Stimulated activated CD4-positive, alpha-beta T cell treated with anti-CD3 and anti-CD28 coated beads, Interleukin-15, amount 100 ng/mL, for 1 hour (primary cell): ENCODE measurements at places on chromosomes 5 and 9.

DNA sequence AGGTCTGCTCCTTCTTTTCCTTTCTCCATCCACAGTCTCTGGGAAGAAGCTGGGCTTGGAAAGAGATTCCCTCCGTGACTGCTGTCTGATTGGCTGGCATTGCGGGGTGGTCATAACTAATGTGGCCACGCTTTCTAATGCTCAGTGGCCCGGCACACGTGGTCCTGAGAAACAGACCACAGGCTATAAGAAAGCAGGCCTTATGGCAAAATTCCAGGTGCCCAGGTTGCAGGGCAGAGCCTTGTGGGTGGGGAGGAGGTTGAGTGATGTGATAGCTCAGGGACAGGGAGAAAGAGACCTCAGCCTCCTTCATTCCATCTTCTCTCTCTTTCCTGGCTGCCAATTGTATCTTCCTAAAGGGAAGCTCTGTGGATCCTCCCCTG lies 5.4 kb upstream of the SH3PXD2B start:
- no peak for DNase-seq

- DNase-seq, result no peak
Observed at GRCh38 chr9:85204176-85204575, 534.6 kb downstream of the NTRK2 start.

- DNase-seq, result no peak
Observed at GRCh38 chr9:116152941-116153764, 438 bp upstream of the PAPPA start.

- no peak for DNase-seq
Observed at GRCh38 chr5:82815871-82816270, 261.3 kb downstream of the TMEM167A start.

GRCh38 chr5:150082889-150083288 lies 3.5 kb downstream of the CSF1R start:
- no peak for DNase-seq

DNA sequence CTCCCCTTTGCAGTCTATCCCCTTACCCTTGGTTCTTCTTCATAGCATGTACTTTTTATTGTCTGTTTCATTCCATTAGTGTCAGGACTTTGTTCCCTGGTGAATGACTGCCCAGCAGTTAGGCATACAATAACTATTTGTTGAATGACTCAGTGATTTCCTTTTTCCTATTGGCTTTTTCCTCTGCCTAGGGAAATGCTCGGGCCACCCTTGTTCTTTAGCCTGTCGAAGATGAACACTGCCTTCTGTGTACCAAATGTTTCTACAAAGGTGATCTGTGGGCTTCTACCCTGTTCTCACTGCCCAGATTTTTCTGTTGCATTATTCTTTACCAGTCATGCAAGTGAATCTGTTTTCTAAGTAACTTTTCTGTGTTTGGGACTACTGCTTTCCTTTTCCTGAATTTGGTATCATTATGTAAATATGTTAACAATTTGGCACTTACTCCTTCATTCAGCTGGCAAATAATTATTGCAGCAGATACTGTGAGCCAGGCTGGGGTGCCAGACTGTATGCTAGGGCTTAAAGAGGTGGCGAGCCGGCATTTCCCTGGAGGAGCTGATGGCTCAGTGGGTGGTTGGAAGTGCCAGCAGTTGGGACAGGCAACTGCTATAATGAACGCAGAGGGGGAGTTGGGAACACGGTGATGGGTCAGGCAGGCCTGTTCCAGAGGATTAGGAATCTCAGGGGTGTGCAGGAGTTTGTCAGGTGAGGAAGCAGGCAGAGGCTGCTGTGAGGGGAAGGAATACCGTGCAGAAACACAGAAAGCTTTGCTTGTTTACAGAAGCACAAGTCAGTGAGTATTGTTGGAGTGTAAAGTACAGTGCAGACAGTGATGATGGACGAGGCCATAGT lies 30.6 kb downstream of the KDM4C start:
- no peak for DNase-seq

GRCh38 chr9:131618071-131618479 lies 72.8 kb downstream of the PRRT1B start:
- no peak for DNase-seq

- no peak for DNase-seq
Observed at GRCh38 chr5:178793696-178794095, 63.2 kb upstream of the ZNF354A start.

DNA sequence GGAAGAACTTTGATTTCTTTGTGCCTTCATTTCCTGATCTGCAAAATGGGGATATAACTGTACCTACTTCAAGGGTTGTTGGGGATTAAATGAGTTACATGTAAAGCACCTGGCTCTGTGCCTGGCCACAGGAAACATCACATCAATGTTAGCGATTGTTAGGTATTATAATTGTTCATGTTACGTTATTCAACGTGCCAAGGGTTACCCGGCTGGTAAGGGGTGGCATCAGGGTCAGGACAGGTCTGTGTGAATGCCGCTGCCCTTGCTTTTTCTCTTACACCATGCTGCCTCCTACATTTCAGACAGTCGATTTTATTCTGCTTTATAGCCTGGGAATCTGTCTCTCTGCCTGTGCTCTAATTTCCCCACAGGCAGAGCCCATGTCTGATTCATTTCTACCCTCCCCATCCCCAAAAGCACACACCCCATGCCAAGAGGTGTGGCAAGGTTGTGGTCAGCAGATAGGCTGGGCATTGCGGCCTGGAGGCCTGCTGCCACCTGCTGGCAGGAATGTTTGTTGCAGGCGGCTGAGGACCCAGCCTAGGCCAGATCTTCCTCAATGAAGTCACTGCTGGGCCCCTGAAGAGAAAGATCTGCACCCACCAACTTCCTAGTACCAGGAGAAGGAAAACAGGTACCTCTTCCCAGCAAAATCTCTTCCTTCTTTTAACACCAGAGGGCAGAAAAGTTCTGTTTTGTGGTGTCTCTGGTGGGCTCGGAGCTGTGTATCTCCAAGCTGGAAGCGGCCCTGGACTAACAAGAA lies 5.3 kb downstream of the ANKS6 start:
- DNase-seq, result no peak

- no peak for DNase-seq
Observed at GRCh38 chr9:83199240-83199639, 136.3 kb upstream of the RASEF start.
